ENCODE measurements at places on chromosomes 1 and 21. TPM values are rescaled to one million over a fixed set of nuclear protein-coding genes. Genes with fewer than 3 reads are reported as not detected.

GRCh38 chr21:34582506-34583150 lies 32.3 kb downstream of the RCAN1 start:
- peaks cover 9% of the 10 kb centered on the region for H3K4me1 ChIP-seq
- no peak overlapping the region for H3K27ac ChIP-seq
- no peak overlapping the region for H3K4me3 ChIP-seq

GRCh38 chr1:41662765-41663437 lies 178.4 kb upstream of the EDN2 start:
- H3K4me1 ChIP-seq: peaks cover 83% of the 10 kb centered on the region
- DNase-seq: no peak
- H3K27ac ChIP-seq: peak overlapping the region; percentile 45
- H3K36me3 ChIP-seq: peaks cover 28% of the 10 kb centered on the region

Gene PIGR
- total RNA-seq: not detected

Gene KIF26B
- not detected for total RNA-seq

GRCh38 chr21:42703965-42704364 lies 50.5 kb downstream of the PDE9A start:
- no peak overlapping the region for H3K4me3 ChIP-seq
- no peaks in the 10 kb centered on the region for H3K36me3 ChIP-seq
- H3K27ac ChIP-seq: no peak overlapping the region
- H3K4me1 ChIP-seq: no peaks in the 10 kb centered on the region
- no peak for DNase-seq
- H3K27me3 ChIP-seq: peaks cover 3% of the 10 kb centered on the region

DNA sequence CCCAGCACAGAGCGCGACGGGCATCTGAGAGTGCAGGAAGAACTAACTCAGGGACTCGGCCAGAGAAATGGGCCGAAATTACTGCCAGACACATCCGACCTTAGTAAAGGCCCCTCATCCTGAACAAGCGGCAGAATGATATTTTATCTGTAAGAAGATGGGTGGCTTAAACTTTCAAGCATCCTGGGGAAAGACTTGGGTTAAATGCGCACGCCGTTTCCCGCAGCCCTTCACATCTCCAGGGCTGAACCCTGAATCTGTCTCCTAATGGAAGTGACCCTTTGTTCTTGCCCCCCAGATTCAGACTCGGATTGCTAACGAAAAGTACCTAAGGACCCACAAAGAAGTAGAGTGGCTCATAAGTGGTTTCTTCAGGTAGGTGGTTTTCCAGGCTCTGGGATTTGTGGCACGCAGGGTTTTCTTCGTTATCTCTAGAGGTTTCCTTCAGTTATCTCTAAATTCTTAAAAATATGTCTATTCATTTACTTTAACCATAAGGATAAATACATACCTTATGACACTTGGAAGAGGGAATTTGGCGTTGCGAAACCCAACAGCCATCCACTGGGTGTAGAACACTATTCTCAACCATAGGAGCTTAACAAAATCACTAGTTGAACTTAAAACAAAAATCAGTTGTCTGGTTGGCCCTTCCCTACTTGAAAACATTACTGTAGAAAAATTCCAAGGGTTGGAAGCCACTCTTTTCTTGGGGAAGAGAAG lies 627 bp downstream of the RIIAD1 start:
- H3K27me3 ChIP-seq: peaks cover 67% of the 10 kb centered on the region
- H3K36me3 ChIP-seq: no peaks in the 10 kb centered on the region
- H3K27ac ChIP-seq: no peak overlapping the region
- no peak for DNase-seq
- peak overlapping the region; percentile 52 for H3K4me3 ChIP-seq

Gene TBX19
- 2.4 TPM for total RNA-seq

GRCh38 chr21:28979092-28979491 lies 13.6 kb downstream of the LTN1 start:
- H3K27ac ChIP-seq: no peak overlapping the region
- no peak overlapping the region for H3K4me3 ChIP-seq
- peaks cover 50% of the 10 kb centered on the region for H3K36me3 ChIP-seq
- H3K27me3 ChIP-seq: no peaks in the 10 kb centered on the region
- DNase-seq: no peak
- H3K4me1 ChIP-seq: peaks cover 5% of the 10 kb centered on the region

GRCh38 chr1:157968946-157969345 lies 24.5 kb upstream of the KIRREL1 start:
- no peak for DNase-seq
- H3K27ac ChIP-seq: no peak overlapping the region
- H3K27me3 ChIP-seq: peaks cover 2% of the 10 kb centered on the region
- H3K4me3 ChIP-seq: no peak overlapping the region

DNA sequence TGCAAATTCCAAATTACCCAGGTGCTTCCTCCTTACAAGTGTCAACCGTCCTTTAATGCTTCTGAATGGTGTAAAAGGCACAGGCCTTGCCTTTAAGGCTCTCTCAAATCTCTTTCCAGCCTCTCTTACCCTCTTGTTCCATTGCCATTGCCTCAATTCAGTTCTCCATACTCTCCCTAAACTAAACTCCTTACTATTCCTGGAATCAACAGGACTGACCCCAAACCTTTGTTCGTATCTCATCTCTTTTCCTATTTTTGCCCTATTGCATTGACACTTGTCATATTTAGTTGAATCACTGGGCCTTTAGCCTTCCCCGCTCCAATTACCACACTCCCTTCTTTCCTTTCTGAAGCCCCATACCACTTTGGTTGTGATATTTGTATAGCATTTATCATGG lies 3.9 kb upstream of the CD55 start:
- peaks cover 10% of the 10 kb centered on the region for H3K36me3 ChIP-seq
- H3K4me3 ChIP-seq: no peak overlapping the region
- H3K27ac ChIP-seq: no peak overlapping the region
- no peak for DNase-seq

- no peak overlapping the region for H3K27ac ChIP-seq
- H3K27me3 ChIP-seq: no peaks in the 10 kb centered on the region
- no peaks in the 10 kb centered on the region for H3K36me3 ChIP-seq
- DNase-seq: no peak
- peaks cover 1% of the 10 kb centered on the region for H3K4me1 ChIP-seq
- H3K4me3 ChIP-seq: no peak overlapping the region
Measured at GRCh38 chr1:7153464-7153863, 368.2 kb downstream of the CAMTA1 start.

Gene RBP7
- total RNA-seq: not detected

- no peak overlapping the region for H3K27ac ChIP-seq
- DNase-seq: no peak
- no peaks in the 10 kb centered on the region for H3K4me1 ChIP-seq
- H3K36me3 ChIP-seq: no peaks in the 10 kb centered on the region
- H3K4me3 ChIP-seq: no peak overlapping the region
Measured at GRCh38 chr1:171150156-171150555, 34.9 kb upstream of the FMO2 start.

DNA sequence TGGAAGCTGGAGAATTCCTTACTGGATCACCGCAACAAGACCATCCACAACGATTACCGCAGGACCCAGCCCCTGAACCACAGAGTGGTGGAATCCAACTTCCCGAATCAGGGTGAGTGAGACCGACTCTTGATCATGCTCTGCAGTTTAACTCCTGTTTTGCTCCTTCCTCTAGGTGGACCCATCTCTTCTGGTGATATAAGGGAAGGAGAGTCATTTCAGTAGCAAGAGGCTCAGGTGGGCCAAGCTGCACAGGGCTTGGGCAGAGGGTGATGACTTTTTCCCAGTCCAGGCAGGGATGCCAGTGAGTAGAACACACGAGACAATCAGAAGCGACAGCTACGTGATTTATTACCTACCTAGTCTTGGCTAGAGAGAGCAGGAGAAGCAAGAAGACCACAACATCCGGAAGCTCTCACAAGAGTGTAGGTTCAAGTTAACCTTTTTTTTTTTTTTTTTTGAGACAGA lies 25.2 kb downstream of the CA6 start:
- no peaks in the 10 kb centered on the region for H3K27me3 ChIP-seq
- DNase-seq: peak; percentile 57
- peaks cover 56% of the 10 kb centered on the region for H3K4me1 ChIP-seq
- peak overlapping the region; percentile 99 for H3K27ac ChIP-seq
- H3K36me3 ChIP-seq: peaks cover 35% of the 10 kb centered on the region

- no peaks in the 10 kb centered on the region for H3K36me3 ChIP-seq
- no peaks in the 10 kb centered on the region for H3K4me1 ChIP-seq
- no peak overlapping the region for H3K4me3 ChIP-seq
- DNase-seq: no peak
Measured at GRCh38 chr21:45898781-45899180, 82.8 kb upstream of the COL6A1 start.

Gene CCDC24
- 1.8 TPM for total RNA-seq
